Uterus (tissue), 4 donors: ENCODE measurements at places on chromosomes 12 and 14. TPM values are rescaled to one million over a fixed set of nuclear protein-coding genes. Genes with fewer than 3 reads are reported as not detected.

GRCh38 chr14:49733836-49734235 is 34.1 kb upstream of the KLHDC2 start:
- DNase-seq, result no peak

DNA sequence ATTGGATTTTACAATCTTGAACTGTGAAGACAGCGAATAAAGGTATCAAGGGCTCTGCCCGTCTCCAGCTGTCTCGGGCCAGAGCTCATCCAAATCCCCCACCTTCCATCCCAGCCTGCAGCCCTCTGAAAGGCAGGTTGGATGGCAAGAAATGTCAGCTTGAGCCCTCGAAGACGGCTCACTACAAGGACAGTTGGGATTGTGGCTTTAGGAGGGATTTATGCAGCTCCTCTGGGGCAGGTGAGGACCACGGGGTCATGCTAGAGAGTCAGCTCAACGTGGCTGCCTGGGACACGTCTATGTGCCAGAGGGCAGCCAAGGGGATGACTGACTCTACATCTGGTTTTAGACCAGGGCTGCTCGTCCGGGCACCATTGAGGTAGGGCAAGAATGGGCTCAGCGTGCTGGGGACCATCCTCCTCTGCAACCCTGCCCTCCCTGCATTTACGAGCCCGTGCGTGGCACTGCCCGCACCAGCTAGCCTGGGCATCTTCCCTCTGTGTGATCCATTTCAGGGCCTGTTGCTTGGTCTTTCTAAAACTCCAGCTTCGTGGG is 16.2 kb downstream of the MVK start:
- DNase-seq, result no peak

DNA sequence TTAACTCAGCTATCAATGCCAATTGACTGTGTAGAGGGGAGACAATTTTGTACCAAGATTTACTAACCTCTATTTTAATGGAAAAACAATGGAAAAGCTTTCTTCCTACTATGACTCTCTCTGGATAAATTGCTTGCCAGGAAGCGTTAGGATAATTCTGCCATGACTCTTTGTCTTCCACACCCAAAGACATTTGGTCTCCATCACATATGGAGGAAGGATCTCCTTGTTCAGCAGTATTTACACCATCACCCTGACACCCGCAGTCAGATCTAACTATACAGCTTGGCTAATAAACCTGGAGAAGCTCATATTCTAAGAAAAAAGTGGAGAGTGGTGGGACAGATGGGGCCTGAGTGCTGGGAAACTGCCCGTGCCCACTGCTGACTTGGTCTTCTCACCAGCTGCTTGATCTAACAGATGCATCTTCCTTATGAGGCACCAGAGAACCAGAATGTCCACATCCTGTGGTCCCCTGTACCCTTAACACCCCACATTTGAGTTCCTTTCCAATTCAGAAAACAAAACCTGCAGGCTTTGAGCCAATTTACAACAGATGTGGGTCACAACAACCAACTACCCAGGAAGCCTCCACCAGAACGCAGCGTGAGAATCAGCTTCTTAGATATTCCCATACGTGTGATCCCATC is 154.0 kb downstream of the DAD1 start:
- no peak for DNase-seq

- no peak for DNase-seq
Observed at GRCh38 chr12:68919581-68920239, 13.3 kb downstream of the CPM start.

Gene ACVR1B
- total RNA-seq, result 15.0 TPM

Gene KRT82
- not detected for total RNA-seq

Gene C12orf54
- not detected for total RNA-seq
